ENCODE measurements at places on chromosomes 3 and 15. TPM values are rescaled to one million over a fixed set of nuclear protein-coding genes. Genes with fewer than 3 reads are reported as not detected.
A peak's percentile ranks its signal among the peaks of the same experiment; 100 is the strongest.

The CPLX3 gene
- total RNA-seq: 0.53 TPM

DNA sequence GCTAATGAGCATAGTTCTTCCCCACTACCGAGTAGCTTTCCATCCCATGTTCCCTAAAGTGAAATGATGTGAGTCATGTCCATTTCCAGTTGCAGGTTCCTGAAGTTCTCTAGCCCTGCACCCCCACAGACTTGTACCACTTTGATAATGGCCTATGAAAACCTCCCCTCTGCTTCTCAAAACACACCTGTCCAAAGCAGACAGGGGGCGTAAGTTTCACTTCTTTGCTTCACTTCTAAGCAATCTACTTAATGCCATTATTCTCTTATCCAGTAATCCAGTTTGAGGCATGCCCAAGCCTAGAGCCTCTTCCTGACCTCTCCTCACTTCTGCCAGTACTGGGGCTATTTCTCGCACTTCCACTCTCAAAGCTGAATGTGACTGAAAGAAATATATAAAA is 305.1 kb downstream of the IGSF11 start:
- H3K27ac ChIP-seq: no peak overlapping the region
- no peak overlapping the region for H3K4me3 ChIP-seq
- H3K4me1 ChIP-seq: no peaks in the 10 kb centered on the region
- no peak for DNase-seq
- no peaks in the 10 kb centered on the region for H3K36me3 ChIP-seq
- H3K27me3 ChIP-seq: no peaks in the 10 kb centered on the region

DNA sequence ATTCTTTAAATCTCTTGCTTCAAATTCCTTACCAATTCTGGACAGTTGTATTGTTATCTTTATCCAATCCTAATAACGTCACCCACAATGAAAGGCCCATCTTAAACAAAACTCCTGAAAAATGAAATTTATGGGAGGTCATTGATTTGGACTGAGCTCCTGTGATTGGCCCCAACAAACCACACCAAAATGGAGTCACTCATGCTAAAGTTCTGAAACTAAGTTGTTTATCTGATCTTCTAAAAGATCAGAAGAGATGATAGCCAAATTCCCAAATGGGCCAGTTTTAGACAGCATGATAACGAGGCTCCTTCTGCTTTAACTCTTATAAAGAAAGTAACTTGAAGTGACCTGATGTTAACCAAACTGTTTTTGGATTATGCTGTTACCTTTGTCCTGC is 39.7 kb upstream of the GPD1L start:
- H3K27me3 ChIP-seq: no peaks in the 10 kb centered on the region
- H3K4me1 ChIP-seq: no peaks in the 10 kb centered on the region
- H3K27ac ChIP-seq: no peak overlapping the region
- no peak overlapping the region for H3K4me3 ChIP-seq
- DNase-seq: no peak

- no peak overlapping the region for H3K27ac ChIP-seq
- H3K4me3 ChIP-seq: no peak overlapping the region
- H3K27me3 ChIP-seq: no peaks in the 10 kb centered on the region
- DNase-seq: no peak
- H3K4me1 ChIP-seq: peaks cover 7% of the 10 kb centered on the region
Measured at GRCh38 chr3:31253782-31254181, 278.9 kb upstream of the STT3B start.

DNA sequence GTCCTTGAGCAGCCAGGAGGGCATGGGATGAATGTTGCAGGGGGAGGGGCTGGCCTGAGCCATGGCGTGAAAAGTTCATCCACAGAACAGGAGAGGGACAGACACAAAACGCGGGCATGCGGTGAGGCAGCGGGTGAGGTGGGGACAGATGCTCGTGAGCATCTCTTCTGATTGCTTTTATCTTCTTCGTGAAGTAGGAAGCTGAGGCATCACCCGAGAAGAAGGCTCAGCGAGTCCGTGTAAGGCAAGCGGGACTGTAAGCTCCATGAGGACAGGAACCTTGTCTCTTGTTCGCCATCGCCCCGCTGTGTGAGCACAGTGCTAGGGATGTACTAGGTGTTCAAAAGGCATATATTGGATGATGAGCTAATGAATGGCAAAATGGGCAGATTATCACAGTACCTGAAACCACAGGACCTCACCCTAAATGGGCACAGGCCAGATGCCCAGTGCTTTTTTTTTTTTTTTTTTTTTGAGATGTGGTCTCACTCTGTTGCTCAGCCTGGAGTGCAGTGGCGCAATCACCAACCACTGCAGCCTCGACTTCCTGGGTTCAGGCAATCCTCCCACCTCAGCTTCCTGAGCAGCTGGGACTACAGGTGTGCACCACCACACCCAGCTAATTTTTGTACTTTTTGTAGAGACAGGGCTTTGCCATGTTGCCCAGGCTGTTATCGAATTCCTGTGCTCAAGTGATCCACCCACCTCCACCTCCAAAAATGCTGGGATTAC is 46.8 kb downstream of the CPN2 start:
- H3K27ac ChIP-seq: no peak overlapping the region
- peaks cover 55% of the 10 kb centered on the region for H3K4me1 ChIP-seq

- peak overlapping the region; percentile 95 for H3K4me3 ChIP-seq
- peaks cover 24% of the 10 kb centered on the region for H3K4me1 ChIP-seq
- H3K27ac ChIP-seq: peak overlapping the region; percentile 65
- no peaks in the 10 kb centered on the region for H3K27me3 ChIP-seq
- DNase-seq: no peak
Measured at GRCh38 chr3:184299488-184300377, 692 bp downstream of the PSMD2 start.

- H3K36me3 ChIP-seq: no peaks in the 10 kb centered on the region
- DNase-seq: no peak
- no peaks in the 10 kb centered on the region for H3K27me3 ChIP-seq
- no peaks in the 10 kb centered on the region for H3K4me1 ChIP-seq
Measured at GRCh38 chr3:175150812-175151401, 291.8 kb downstream of the NAALADL2 start.

GRCh38 chr3:69005071-69005790 is 8.3 kb downstream of the EOGT start:
- no peaks in the 10 kb centered on the region for H3K4me1 ChIP-seq
- peaks cover 32% of the 10 kb centered on the region for H3K36me3 ChIP-seq
- H3K27me3 ChIP-seq: no peaks in the 10 kb centered on the region
- H3K4me3 ChIP-seq: no peak overlapping the region

DNA sequence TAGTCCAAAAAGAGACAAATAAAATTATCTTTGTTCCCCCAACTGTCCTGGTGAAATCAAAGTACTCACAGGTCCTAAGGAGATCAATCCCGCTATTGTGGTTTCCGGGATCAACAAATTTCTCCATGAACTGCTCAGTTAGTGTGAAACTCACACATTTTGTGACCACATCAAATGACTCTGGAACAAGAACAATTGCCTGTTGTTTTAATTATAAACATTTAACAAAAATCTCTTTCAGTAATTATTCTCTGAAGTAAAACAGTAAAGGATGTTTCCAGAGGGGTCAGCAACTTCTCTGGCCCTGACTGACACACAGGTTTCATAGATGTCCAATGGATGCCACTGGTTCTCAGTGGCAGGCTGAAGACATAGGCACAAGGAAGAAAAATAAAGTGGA is 3.9 kb downstream of the CLDND1 start:
- no peak overlapping the region for H3K4me3 ChIP-seq
- no peak for DNase-seq
- H3K36me3 ChIP-seq: peaks cover 60% of the 10 kb centered on the region
- peaks cover 17% of the 10 kb centered on the region for H3K4me1 ChIP-seq
- no peak overlapping the region for H3K27ac ChIP-seq
- H3K27me3 ChIP-seq: no peaks in the 10 kb centered on the region

Measured in CD4-positive, alpha-beta T cell (primary cell).